ENCODE measurements at places on chromosomes 5 and 9.

DNA sequence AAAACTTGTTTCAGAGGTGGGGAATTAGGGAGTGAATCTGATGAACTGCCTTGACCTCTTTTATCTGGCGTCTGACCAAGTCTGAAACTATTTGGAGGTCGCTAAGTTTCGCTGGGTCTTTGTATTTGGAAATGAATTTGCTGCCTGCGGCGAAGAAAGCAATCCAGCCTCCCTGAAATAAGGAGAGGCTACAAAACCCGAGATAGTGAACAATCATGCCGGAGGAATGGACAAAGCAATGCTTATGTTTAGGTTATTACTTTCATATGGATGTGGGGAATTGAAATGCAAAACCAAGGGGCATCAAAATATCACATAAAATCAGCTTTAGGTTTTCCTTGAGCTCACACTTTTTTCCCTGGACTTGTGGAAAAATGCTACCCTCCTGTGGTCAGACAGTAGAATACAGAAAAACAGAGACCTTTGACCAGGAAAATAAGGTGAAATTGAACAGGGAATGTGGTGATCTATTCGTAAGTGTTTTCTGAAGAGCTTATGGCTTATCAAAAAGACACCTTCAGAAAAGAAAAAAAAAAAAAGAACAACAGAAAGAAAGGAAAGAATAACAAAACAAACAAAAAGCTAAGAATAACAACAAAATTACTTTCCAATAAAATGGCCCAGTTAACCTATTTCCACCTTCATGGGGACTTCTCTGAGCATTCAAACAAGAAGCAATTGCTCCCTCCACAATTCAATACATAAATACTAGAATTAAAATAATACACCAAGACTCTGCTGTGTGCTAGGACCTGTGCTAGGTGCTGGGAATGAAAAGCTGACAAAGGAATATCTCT, 68.6 kb upstream of the DPYSL3 start:
- DNase-seq, result peak; percentile 58

DNA sequence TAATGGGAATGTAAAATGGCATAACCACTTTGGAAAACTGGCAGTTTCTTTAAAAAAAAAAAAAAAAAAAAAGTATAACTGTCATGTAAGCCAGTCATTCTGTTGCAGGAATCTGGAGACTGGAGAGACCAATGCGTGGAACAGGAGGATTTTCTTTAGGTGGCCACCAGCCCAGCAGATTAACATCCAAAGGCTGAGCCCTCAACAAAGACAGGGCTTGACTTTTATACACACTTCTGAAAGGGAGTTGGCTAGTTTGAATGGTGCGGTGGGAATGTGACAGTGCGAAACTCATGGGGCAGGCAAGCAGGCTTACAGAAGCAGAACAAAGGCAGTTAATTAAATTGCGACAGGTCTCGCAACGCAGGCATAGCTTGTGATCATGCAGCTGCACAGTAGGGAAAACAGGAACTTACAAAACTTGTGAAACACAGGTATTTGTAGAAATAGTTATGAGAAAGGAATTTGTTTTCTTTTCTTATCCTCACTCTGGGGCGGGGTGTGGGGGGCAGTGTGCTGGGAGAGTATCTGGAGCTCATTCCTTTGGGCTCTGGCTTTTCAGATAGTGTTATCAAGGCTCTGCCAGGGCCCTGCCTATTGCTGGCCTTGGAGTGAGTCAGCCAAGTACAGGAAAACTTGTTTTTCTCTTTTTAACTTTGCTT, 12.0 kb downstream of the UIMC1 start:
- DNase-seq, result peak; percentile 94

DNA sequence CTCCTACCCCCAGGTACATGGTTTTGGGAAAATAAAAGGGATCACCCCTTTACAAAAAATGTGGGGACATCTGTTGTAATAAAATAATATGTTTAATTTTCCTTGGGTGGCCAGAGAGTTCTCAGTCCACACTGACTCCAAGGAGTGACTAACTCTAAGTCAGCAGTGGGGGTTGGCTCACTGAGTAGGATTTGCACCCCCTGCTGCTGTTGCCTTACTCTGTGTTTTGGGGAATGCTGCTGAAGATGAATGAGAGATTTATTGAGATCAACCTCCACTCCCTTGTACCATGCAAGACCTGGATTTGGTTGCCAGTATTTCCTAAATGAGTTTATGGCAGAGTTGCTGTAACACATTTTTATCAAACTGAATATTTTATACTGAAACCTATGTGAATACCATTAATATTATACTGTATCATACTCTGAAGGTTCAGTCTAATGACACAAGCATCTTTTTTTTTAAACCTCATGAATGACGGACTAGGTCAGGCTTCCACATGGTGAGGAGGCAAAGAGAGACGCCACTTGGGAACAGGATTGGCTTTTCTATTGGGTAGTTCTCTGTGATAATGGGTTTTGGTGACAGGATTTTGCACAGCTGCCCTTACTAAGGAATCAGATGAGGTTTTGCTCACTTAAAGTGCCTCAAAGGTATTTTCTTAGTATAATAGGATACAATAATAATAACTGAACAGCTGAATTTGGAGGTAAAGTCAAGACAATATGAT, 121.3 kb upstream of the OSMR start:
- DNase-seq, result no peak

GRCh38 chr5:149540089-149540488, 11.2 kb downstream of the CSNK1A1 start:
- no peak for DNase-seq

DNA sequence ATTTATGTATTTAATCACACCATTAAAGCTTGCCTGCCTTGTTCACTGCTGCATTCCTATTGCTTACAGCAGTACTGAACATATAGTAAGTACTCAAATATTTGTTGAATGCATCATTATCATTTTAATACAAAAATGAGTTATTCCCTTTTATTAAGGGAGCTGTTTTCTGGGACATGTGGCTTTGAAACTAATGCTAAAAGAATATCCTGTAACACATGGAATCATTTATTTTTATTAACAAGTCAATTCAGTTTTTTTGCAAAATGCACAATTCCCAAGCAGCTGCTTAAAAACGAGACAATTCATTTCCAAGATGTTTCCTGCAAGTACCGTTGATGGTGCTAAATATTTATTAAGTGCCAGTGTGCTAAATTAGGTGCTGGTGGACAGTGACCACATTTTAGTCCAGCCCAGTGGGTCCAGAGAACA, 148.3 kb upstream of the NR3C1 start:
- no peak for DNase-seq

GRCh38 chr5:28132151-28132550, 1093.8 kb upstream of the CDH9 start:
- DNase-seq, result no peak

DNA sequence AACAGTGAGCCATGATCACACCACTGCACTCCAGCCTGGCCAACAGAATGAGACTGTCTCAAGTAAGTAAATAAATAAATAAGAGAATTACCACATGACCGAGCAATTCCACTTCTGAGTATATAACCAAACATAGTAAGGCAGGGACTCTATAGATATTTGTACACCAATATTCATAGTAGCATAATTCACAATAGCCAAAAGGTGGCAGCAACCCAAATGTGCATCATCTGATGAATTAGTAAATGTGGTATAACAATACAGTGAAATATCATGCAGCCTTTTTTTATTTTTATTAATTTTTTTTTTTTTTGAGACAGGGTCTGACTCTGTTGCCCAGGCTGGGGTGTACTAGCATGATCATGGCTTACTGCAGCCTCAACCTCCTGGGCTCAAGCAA, 33.1 kb downstream of the ALDH7A1 start:
- DNase-seq, result peak; percentile 22

- DNase-seq, result no peak
Observed at GRCh38 chr5:139733698-139734538, 61.7 kb upstream of the PSD2 start.

- peak; percentile 55 for DNase-seq
Observed at GRCh38 chr9:79568337-79569101, 3.2 kb upstream of the TLE4 start.

GRCh38 chr9:134442486-134443173, 116.4 kb downstream of the RXRA start:
- peak; percentile 25 for DNase-seq

- DNase-seq, result no peak
Observed at GRCh38 chr5:135478938-135479337, 26.8 kb upstream of the TIFAB start.

GRCh38 chr5:157106630-157107461, 2.0 kb downstream of the HAVCR2 start:
- DNase-seq, result peak; percentile 76

GRCh38 chr9:107707428-107707837, 217.9 kb upstream of the KLF4 start:
- DNase-seq, result peak; percentile 11

GRCh38 chr5:133531594-133531993, 80.7 kb downstream of the FSTL4 start:
- DNase-seq, result no peak

- DNase-seq, result no peak
Observed at GRCh38 chr9:1456301-1457024, 406.3 kb downstream of the DMRT2 start.

GRCh38 chr5:136529081-136529480, 163.7 kb upstream of the TRPC7 start:
- DNase-seq, result peak; percentile 29

All from hematopoietic multipotent progenitor cell treated with erythropoietin and hydrocortisone succinate and interleukin-3 and kit ligand, for 4 days (in vitro differentiated cells).